ENCODE measurements at places on chromosomes 4 and X. TPM values are rescaled to one million over a fixed set of nuclear protein-coding genes. Genes with fewer than 3 reads are reported as not detected.

The ZDHHC15 gene
- 18.0 TPM for total RNA-seq

The UGT2A3 gene
- total RNA-seq = not detected

The PPEF2 gene
- total RNA-seq = not detected

The SOX3 gene
- 3.7 TPM for total RNA-seq

The ADGRG2 gene
- total RNA-seq = 0.69 TPM

The NXF2 gene
- total RNA-seq = 0.23 TPM

The RS1 gene
- total RNA-seq = not detected

The SPINK2 gene
- total RNA-seq = not detected

The HOPX gene
- 65.7 TPM for total RNA-seq

The TRPC5OS gene
- 0.23 TPM for total RNA-seq

The SLC2A9 gene
- total RNA-seq = 5.3 TPM

The GABRA4 gene
- total RNA-seq = 19.1 TPM

The CXCL3 gene
- total RNA-seq = 1.2 TPM

The FAM47A gene
- total RNA-seq = not detected

The P2RY4 gene
- not detected for total RNA-seq

The SLC10A7 gene
- total RNA-seq = 15.9 TPM
